ENCODE measurements at places on chromosomes 11 and 22.
A peak's percentile ranks its signal among the peaks of the same experiment; 100 is the strongest.

DNA sequence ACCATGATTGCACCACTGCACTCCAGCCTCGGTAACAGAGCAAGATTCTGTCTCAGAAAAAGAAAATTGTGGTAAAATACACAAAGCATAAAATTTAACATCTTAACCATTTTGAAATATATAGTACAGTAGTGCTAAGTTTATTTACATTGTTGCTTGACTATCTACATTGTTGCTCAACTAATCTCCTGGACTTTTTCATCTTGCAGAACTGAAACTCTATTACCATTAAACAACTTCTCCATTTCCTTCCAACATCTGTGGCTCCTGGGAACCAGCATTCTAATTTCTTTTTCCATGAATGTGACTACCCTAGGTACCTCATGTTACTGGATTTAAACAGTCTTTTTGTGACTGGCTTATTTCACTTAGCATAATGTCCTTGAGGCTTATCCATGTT is 13.5 kb upstream of the VWA5A start:
- DNase-seq, result no peak

DNA sequence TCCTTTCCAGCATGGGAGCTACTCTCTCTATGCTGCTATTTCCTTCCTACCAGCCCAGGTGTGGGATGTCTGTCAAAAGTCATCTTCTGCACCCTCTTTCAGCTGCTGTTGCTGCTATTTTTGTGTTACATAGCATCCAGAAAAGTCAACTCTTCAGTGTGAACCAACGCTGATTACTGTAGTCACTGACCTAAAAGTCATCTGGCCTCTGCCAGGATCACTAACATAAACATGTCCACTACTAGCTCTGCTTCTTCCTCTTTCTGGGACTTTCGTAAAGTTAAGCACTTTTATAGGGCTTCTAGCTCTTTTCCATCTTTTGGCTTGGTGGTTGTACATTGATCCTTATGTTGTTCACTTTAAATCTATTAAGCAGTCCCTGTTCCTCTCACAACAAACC is 90.2 kb upstream of the CARD18 start:
- no peak for DNase-seq

- peak; percentile 19 for DNase-seq
These were observed 53.8 kb downstream of the ST14 start for GRCh38 chr11:130213143-130213978.

DNA sequence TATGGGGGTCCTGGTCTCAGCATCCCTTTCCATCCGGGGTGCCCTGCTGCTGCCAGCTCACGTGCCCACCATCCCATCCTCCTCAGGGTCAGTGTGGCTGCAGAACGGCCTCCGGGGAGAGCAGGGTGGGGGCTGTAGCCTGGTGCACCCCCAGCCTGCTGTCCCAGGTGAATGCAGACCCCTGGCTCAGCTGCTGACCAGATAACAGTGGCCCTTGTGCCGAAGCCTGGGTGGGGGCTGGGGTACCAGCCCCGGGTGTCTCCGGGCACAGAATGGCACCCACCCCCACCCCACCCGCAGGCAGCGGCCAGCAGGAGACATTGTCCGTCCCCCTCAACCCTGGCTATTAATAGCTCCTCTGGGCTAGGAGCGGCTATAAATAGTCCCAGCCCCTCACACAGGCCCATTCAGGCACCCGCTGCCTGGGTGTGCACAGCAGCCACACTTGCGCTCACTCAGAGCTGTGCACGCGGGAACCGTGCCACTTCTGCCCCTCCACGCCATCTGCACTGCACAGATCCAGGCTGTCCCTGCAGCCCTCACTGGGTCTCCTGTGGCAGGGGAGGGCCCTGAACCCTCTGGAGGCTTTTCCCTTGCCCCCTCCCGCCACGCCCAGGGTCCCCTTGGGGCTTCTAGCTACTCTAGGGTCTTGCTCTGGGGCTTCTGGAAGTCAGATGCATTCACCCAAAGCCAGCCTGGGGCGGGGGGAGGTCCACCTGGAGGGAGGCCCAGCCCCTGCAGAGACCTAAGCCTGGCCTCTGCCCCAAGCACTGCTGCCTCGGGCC is 18.7 kb downstream of the CRELD2 start:
- peak; percentile 54 for DNase-seq

DNA sequence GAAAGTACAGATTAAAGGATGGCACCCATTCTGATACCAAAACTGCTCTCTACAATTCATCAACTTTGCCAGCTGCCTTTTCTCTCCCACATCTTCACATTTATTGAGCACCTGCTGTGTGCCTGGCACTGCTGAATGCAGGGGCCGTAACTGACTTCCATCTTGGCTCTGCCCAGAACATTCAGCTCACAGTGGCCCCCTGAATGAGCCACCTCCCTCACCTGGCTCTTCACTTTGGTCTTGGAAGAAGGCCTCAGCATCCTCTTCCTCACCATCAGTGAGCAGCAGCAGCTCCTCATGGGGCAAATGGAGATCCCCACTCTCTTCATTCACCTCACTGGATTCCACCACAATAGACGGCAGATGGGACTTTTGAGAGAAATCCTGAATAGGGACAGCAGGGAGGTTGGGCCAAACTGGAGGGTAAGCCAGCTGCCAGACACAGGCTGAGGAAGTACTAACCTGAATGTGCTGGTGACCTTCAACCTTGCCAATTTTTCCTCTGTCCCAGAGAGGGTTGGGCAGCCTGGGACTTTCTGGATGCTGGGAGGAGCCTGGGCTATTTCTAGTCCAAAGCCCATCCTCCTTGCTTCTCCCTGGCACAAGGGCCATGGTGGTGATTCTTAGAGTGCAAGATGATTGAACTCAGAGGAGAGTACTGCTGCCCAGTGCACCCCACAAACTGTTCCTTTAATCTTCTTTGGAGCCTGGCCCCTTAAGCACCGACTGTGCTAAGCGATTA is 1.9 kb upstream of the UQCC3 start:
- DNase-seq, result no peak

DNA sequence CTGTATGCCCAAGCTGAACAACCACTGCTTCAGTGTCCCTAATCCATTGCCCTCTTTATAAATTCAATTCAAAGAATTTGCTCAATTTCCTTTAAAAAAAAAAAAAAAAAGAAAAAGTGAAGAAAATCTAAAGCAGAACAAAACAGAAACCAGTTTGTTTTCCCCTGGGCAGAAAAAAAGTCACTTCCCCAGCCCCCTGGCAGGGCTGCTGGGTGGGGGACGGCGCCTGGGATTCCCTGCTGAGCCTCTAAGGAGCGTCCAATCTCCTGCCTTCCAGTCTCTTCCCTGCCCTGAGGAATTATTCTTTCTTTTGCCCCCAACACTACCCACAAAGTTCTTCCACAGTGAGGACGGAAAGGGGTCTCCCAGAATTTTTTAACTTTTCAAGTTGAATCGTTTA is 23.9 kb downstream of the DKK3 start:
- no peak for DNase-seq

GRCh38 chr11:107397357-107397756 is 60.3 kb downstream of the CWF19L2 start:
- DNase-seq, result no peak
